ENCODE measurements at places on chromosomes 6 and 20.
A peak's percentile ranks its signal among the peaks of the same experiment; 100 is the strongest.

GRCh38 chr6:74973591-74973990 lies 232.3 kb downstream of the COL12A1 start:
- DNase-seq = no peak

DNA sequence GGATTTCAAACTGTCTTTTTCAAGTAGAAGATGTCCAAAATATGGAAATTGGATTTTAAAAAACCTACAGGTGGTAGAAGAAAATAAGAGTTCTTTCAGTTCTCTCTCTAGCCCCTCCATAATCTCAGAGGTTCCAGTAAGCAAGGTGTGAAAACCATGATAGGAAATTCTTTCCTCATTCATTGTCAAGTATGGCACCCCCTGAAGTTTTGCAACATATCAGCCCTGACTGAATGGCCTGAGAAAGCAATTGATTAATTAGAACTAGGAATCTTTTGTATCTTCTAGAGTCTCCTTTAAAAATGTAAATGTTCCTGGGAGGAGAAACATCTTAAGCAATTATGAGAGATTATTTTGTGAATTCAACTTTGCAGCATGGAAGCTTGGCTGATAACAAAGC lies 198.7 kb upstream of the STXBP5 start:
- DNase-seq = no peak

GRCh38 chr6:131923356-131923755 lies 27.8 kb downstream of the CCN2 start:
- DNase-seq = peak; percentile 64

GRCh38 chr6:169575365-169575764 lies 126.5 kb downstream of the WDR27 start:
- DNase-seq = no peak

DNA sequence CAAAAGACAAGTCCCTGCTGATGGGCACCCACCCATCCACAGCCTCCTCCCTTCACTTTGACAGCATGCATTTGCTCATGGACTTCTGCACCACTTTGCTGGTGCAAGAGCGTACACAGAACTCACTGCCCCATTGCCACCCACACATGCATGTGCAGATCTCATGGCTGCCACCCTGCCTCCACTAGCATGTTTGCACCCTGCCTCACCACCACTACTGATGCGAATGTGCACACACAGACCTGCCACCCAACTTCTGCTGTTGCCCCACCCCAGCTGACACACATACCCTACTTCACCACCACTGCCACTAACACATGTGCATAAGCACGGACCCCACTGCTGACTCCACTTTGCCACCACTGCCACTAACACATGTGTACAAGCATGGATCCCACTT lies 64.9 kb upstream of the EYS start:
- no peak for DNase-seq

DNA sequence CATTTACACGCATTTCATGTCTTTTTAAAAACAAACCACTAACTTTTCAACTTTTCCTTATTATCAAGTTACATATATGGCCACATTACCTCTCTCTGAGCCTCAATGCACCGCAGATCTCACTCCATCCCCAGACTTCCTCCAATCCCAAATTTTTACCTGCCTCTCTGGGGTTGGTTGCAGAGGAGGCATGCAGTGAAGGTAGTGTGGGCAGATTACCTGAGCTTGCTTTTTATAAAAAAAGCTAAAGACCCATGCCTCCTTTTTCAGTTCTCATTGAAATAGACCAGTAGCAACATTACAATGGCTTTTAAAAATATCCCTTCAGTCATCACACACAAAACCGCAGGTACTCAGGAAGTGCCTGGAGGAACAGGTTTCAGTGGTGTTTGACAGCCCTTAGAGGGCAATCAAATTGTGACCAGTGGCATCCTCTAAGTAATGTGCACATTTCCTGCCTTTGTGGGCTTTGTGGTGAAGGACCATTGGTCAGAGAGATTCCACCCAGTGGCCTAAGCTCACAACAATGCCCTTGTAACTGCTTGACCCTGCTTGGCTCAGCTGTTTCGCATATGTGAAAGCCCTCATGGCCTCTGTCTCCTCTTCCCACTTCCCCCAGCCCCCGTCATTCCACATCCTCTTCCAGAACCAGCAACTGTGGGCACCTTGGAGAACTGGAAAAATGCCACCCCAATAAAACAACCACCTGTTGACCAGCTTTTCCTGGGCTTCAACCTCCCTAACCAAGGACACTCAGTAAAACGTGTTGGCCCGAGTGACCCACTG lies 30.2 kb upstream of the IL17A start:
- no peak for DNase-seq

DNA sequence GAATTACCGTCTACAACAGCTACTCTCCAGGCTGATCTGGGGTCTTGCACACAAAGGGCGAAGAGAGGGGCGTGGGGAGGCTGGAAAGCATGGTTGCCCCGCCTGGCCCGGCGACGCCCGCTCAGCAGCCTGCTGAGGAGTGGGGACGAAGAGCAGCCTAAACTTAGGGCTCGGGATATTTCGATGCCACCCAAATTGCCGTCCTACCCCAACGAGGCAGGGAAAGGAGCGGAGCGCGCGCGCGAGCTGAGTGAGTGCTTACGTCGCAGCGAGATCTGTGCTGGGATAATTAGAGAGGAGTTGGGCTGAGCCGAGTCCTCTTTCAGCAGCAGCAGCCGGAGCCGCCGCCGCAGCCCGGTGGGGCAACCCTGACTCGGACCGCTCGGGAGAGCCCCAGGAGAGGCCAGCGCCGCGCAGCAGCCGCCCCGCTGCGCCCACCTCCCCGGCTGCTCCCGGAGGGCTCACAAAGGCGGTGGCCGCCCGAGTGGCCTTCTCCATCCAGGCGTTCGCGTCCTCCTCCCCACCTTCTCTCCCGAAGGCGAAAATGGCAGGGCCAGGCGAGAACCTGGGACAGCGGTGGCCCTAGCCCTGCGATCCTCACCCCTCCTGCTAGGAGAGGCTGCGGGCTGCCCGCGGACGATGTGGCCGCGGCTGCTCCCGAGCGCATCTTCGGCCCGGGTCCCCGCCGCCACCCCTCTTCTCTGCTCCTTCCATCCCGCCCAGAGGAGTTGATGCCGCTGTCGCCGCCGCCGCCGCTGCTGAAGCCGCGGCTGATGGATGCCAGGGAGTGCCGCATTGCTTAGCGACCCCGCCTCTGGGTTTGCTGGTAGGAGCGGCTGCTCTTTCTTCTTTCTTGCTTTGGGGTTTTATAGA lies at the start of gene CLVS2:
CLVS2 (plus strand) TSS at position 315 of the 873 bp plus-strand sequence. CDS start 1,543 bp downstream, outside the sequence.
- DNase-seq = no peak

DNA sequence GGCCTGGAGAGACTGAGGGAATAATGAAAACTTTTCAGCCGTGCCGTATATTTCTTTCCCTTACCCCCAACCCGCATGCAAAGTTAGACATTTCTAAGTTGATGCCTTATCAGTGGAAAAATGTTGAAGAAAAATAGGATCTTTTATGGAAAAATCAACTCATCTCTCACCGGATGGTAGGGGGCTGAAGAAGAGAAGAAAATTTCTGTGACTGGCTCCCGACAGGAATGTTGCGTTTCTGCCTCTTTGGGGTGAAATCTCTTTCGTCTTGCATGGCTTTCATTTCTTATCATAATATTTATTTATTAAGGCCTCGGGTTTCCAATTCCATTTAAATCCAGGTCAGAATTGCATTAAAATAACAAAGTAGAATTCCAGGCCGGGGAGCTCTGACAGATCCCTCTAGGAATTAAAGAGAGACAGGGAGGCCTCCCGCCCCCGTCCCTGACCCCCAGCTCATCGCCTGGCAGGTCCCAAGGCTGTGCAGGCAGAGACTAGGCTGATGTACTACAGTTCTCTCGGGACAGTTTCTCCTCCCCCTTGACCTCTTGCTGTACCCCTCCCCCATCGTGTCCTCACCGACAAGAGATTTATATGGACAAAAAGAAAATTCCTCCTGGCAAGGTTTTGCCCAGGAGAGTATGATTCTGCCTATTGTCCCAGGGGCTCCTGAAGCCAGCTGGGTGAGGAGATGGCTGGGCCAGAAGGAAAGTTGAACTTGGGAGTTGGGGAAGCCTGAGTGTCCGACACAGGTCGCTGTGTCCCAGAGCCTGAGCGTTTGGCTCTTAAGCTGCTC lies 1.3 kb downstream of the SCUBE3 start:
- DNase-seq = no peak

- DNase-seq = no peak
Measured at GRCh38 chr20:59028812-59029211, 3.3 kb downstream of the ATP5F1E start.

DNA sequence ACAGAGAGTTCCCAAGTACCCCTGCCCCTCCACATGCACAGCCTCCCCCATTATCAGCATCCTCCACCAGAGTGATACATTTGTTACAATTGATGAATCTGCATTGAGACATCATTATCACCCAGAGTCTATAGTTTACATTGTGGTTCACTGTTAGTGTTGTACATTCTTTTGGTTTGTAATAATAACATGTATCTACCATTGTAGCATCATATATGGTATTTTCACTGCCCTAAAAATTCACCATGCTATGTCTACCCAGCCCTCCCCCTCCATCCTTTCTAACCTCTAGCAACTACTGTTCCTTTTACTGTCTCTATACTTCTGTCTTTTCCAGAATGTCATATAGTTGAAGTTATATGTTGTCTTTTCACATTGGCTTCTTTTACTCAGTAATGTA lies 273.9 kb upstream of the RNF217 start:
- DNase-seq = no peak

DNA sequence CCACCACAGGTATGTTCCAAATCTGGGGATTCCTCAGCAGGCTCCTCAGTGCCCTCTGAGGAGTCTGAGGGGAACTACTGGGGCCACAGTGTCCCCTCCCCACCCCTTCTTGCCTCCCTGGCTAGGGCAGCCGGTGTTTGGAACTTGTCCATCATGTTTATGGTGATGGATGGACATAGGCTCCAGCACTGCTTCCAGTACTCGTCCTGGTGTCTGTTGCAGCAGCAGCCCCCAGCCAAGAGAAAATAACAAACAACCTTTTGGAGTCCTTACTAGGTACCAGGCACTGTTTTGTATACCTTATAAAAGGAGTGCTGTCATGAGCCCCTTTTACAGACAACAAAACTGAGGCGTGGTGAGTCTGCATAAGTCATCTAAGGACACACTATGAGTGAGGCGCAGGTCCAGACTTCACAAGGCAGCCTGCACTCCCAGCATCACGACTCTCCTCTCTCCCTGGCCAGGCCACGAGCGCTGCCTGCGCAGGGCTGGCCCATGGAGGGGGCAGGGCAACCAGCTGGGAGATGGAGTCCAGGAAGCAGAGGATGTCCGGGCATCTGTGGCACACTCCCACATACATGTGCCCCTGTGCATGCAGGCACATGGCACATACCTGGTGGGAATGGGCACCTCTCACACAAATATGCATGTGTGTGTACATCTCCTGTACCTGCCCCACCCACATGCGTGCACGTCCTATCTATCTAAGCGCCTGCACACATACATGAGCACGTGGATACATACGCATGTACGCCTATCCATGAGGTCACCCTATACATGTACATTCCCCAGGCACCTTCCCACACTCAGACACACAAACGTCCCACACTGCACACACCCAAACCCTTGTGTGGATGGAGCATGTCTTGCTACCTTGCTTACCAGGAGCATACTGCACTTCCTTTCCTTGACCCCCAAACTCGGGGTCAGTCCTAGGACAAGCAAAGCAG lies 152.7 kb downstream of the VEGFA start:
- DNase-seq = no peak

- no peak for DNase-seq
Measured at GRCh38 chr20:35395728-35396127, 16.0 kb downstream of the UQCC1 start.

- no peak for DNase-seq
Measured at GRCh38 chr6:138944412-138944811, 43.6 kb downstream of the REPS1 start.

DNA sequence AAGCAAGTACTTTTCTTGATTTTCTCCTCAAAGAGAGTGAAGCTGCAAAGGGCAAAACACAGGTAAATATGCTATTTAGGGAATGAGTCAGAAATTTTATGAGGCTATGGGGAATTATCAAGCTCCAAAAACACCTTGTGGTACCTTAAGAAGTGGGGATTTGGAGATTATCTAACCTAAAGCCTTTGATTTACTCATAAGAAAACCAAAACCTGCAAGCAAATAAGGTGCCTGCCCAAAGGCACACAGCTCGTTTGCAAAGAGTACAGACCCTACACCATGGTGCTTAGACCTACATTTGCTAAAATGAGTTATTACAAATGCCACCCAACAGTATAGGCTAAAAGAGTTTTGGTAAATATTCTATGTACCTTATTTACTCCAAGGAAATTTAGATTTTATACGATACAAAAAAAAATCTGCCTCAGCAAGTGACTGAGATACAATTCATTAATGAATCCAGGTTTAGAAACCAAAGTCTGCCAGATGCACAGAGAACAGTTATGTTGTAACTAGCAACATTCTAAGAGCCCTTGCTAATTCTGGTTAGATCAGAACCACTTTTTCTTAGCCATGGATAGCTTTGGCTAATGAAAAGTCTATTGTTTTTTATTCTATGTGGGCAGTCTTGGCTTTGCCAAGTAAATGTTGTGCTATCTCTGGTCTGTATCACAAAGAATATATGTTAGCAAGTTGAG lies 101.5 kb downstream of the KHDC1L start:
- DNase-seq = no peak

DNA sequence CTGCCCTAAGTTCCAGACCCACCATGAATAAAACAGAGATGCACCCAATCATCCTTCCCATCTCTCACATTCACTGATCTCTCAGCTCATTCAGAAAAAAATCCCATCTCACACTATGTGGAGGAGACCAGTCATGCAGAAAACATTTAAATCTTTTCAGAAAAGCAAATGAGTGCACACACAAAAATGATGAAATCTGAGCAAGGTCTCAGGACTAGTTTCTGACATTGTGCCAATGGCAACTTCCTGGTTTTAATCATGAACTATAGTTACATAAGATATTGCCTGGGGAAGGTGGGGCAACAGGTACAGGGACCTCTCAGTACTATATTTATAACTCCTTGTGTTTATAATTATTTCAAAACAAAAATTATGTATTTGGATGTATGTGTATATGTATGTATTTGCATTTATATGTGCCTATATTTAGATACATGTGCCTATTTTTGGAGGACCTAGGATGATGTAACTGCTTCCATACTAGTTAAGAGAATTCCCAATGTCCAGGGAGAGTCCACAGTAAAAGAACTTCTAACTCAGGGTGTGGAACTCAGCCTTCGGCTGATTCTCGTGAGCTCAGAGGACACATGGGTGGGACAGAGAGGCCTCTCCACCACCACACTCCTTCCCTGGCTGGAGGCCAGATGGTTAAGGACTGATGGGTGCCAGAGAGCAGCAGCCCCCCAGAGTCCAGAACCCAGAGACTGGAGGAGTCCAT lies 71.7 kb upstream of the MAP3K4 start:
- no peak for DNase-seq

DNA sequence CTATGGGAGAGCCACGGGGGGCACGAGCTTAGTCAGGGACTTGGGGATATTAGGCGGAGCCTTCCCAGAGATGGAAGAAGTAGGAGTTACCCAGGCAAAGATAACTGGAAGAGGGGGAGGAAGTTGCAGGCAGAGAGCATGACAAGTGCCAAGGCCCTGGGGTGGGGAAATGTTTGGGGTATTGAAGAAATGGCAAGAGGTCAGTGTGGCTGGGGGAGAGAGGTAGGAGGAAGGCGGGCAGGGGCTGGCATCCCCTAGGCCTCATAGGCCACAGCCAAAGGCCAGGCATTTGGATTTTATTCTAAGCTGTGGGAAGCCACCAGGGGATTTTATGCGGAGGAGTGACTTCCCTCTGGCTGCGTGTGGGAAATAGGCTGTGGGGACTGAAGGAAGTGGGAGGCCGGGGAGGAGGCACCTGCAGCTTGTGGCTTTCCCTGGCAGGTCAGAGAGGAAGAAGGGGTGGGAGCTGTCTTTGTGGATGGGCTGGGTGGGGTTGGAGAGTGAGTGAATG lies 22.7 kb downstream of the SNAI1 start:
- no peak for DNase-seq

- DNase-seq = no peak
Measured at GRCh38 chr6:109514946-109515345, 31.9 kb upstream of the ZBTB24 start.

All from CD4-positive, CD25-positive, alpha-beta regulatory T cell (primary cell).